ENCODE measurements at places on chromosomes 16 and 17. TPM values are rescaled to one million over a fixed set of nuclear protein-coding genes. Genes with fewer than 3 reads are reported as not detected.

- no peak for DNase-seq
Observed at GRCh38 chr16:11038777-11039176, 94.4 kb downstream of the CLEC16A start.

DNA sequence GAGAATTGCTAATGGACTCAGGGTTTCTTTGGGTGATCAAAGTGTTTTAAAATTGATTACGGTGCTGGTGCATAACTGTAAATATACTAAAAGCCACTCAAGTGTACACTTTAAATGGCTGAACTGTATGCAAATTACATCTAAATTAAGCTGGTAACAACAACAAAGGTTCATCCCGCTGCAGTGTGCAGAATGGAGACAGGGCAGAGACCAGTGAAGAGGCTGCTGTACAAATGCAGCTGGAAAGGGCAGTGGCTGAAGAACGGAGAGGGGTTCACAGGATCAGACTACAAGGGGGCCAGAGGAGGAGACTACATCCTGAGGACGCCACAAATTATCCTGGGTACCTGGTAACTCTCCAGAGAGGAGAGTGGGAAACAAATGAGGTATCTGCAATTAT lies 9.0 kb upstream of the ITGAE start:
- DNase-seq: no peak

Gene CSH1
- total RNA-seq: not detected

- DNase-seq: peak; percentile 72
Observed at GRCh38 chr17:40457964-40458791, 14.9 kb downstream of the IGFBP4 start.

Gene GUCY2D
- total RNA-seq: 1.1 TPM

GRCh38 chr16:15690296-15690695 lies 40.3 kb downstream of the NDE1 start:
- DNase-seq: no peak

Gene GLTPD2
- not detected for total RNA-seq

Gene ABCA9
- 0.09 TPM for total RNA-seq

DNA sequence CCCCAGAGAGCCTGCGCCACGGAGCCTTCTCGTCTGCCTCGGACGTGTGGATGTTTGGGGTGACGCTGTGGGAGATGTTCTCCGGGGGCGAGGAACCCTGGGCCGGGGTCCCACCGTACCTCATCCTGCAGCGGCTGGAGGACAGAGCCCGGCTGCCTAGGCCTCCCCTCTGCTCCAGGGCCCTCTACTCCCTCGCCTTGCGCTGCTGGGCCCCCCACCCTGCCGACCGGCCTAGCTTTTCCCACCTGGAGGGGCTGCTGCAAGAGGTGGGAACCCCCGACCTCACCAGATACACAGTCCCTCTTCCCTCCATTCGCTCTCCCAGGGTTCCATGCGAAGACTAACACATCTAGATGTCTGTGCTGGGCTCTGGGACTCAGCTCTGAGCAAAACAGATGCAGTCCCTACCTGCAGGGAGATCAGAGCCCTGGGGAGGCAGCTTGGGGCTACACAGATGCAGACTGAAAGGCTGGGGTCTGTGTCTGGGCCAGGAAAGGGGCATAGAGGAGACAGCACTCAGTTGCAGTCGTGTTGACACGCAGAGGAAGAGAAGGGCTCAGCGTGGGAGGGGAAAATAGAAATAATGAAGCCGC lies 3.7 kb downstream of the TNK1 start:
- DNase-seq: no peak

DNA sequence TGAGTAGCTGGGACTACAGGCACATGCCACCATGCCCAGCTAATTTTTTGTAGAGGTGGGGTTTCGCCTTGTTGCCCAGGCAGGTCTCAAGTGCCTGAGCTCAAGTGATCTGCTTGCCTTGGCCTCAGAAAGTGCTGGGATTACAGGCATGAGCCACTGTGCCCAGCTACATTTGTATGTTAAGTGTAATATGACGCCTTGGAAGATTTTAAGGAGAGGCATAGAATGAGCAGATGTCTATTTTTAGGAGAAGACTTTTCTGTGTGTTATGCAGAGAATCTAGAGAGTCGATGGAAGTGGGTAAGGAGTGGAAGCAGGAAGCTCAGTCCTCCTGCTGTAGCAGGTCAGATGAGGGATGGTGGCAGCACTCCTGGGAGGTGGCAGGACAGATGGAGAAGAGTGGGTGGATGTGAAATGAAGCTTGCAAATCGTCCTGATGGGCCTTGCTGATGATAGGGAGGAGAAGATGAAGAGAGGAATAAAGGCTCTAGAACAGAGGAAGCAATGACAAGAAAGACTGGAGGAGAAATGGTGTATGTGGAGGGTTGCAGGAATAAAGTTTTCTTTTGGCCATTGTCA lies 125.3 kb downstream of the SHISA6 start:
- DNase-seq: peak; percentile 57

DNA sequence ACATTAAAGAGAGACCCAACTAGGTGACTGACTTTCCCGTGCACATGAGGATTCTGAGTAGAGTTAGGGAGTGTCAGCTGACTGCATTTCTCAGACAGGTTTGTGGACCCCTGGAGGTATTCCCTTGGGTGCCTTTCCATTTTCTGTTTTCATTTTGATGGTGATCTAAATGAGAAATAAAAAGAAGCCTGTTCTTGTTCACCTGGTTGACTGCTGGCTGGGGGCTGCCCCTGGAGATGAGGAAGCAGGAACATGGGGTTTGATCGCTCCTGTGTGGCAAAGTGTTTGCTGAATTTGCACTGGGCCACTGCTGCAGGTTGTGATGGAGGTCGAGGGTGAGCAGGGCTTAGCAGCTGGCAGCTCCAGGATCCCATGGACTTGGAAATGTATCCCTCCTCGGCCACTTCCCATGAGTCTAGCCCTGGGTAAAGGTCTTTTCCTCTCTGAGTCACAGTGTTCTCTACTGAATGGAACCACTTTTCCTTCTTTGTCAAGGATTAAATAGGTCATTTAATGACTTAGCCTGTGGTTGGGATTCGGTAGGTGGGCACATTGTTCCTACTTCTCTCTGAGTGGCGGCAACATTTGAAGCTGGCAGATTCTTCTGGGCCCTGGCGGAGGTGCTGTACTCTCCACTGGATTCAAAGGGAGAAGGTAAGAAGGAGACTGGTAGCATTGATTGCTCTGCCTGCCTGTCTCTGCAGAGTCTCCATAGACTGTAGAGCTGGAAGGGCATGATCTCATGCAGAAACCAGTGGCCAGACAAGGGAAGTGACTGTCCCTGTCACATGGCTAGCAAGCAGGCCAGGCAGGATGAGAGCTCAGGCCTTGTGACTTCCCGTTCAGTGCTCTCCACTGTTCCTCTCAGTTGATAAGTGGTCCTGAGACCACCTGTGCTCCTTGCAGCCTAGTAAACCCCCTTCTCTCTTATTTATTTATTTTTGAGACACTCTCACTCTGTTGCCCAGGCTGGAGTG lies 17.9 kb downstream of the SNX29 start:
- no peak for DNase-seq

DNA sequence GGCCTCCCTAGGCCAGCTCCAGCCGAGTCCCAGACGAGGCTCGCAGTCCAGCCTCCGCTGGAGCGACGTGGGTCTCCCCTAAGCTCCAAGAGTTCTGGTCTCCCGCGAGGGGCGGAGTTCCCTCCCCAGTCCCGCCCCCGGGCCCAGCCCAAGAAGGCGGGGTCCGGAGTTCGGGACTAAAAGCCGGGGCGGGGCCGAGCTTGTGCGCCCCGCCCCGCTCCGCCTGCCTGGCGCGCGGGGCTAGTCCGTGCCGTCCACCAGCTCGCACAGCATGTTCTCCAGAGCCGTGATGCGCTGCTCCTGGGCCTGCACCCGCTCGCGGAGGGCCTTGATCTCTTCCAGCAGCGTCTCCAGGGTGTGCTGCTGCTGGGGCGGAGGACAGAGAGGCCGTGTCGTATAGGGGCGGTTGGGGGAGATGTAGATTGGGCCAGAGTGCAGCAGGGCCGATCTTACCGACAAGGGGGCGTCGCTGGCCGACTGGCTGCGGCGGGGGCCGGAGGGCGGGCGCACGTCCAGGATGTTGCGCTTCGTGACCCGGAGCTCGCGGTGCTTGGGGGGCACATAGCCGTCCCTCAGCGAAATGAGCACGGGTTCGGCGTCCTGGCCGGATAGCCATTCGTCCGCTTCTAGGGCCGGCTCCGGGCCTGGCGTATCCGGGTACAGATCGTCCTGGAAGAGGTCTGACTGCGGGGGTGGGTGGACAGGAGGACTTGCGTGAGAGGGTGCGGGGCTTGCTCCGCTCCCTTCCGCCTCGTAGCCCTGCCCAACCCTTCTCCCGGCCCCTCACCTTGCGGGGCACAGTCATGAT lies 7.0 kb downstream of the CORO6 start:
- DNase-seq: peak; percentile 92

Gene MT1H
- total RNA-seq: not detected

DNA sequence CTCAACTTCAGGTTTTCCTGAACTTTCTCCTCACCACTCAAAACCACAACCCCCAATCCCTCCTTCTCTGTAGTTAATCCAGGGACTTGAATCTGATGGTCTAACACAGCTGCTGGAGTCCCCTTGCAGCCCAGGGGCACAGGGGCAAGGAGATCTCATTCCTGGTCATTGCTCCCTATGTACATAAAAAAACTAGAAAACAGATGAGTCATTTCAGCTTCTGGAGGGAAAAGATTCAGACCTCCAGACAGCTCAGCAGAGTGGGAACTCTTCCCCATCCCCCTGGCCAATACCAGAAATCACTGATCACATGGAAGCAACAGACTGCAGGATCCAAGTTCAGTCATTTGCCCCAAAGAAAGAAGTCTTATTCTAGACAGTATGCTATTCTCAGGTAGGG lies 62.1 kb downstream of the DYNLRB2 start:
- no peak for DNase-seq

DNA sequence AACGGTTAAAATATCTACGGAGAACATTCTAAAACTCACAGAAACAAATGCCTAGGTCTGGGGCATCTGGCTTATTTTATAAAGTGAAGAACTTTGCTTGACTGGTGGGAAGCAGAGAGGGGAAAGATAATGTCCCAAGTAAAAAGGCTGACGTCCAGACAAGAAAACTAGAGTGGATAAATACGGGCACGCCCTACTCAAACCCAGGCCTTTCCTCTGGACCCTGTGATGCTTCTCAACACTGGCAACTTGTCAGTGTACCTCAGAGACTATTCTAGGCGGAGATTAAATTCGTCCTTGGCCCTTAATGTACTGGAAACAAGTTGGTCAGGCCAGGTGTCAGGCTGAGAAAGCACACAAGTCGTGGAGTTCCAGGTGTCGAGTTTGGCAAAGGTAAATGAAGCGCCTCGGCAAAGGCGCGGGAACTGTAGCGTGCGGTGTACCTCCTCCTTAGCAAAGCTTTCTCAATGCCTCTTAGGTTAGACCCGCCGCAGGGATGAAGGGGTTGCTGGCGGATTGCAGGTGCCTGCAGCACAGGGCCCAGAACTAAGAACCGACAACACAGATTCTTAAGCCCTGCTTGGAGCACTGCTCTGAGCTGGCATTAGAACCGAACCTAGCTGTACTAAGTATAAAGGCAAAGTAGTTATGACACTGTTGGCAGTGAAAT lies 668 bp upstream of the UNK start:
- DNase-seq: no peak

Gene MAPT
- total RNA-seq: 1.3 TPM

GRCh38 chr17:37737971-37738370 lies 6.9 kb downstream of the HNF1B start:
- peak; percentile 83 for DNase-seq

DNA sequence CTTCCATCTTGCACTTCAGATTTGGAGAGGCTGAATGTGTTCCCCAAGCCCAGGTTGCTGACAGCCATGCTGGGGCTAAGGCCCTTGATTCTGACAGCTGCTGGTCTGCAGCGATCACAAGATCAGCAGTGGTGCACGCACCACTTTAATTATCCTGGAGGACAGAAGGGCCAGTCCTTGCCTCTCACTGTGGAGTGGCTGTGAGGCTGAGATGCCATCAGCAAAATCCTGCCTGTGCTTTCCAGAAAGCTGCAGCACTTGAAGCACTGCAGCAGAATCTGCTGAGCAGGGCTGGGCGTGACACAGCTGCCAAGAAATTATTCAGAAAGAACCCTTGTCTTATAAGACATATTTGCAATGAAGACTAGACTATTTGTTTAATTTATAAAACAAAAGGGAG lies 37.1 kb downstream of the NUP93 start:
- no peak for DNase-seq

Gene PKMYT1
- 28.1 TPM for total RNA-seq

Gene IRX5
- 93.0 TPM for total RNA-seq

GRCh38 chr17:4719684-4720221 lies 9.3 kb downstream of the ARRB2 start:
- no peak for DNase-seq

DNA sequence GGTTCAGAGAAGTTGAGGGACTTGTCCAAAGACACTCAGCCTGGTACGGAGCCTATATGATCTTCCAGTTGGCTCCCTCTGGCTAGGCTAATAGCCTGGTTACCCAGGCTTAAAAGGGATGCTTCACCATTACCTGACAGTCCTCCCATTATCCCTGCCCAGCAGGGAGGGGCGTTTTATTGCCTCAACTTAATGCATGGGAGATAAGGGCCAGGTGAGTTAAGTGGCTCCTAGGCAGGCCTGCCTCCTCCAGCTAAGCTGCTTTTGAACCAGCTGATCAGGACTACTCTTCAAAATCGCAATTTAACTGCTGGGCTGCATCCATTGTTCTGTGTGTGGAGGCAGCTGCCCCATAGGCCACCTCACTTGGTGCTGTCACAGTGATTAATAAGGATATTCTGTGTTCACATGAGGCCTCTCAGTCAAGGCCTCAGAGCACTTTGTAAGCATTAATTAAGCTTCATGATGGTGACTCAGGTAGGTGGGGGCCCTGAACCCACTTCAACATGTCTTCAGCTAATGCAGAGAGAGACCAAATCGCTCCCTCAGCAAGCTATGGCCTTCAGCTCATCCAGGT lies 27.9 kb downstream of the SMPD3 start:
- DNase-seq: no peak

GRCh38 chr16:24609740-24610415 lies 70.5 kb downstream of the RBBP6 start:
- DNase-seq: peak; percentile 81

- DNase-seq: no peak
Observed at GRCh38 chr17:37774504-37774903, 29.6 kb upstream of the HNF1B start.

Gene STAT5B
- 35.8 TPM for total RNA-seq

Gene CACNG1
- not detected for total RNA-seq

- peak; percentile 95 for DNase-seq
Observed at GRCh38 chr16:85461814-85462713, 151.1 kb upstream of the GSE1 start.

Gene UTS2R
- total RNA-seq: 10.8 TPM

DNA sequence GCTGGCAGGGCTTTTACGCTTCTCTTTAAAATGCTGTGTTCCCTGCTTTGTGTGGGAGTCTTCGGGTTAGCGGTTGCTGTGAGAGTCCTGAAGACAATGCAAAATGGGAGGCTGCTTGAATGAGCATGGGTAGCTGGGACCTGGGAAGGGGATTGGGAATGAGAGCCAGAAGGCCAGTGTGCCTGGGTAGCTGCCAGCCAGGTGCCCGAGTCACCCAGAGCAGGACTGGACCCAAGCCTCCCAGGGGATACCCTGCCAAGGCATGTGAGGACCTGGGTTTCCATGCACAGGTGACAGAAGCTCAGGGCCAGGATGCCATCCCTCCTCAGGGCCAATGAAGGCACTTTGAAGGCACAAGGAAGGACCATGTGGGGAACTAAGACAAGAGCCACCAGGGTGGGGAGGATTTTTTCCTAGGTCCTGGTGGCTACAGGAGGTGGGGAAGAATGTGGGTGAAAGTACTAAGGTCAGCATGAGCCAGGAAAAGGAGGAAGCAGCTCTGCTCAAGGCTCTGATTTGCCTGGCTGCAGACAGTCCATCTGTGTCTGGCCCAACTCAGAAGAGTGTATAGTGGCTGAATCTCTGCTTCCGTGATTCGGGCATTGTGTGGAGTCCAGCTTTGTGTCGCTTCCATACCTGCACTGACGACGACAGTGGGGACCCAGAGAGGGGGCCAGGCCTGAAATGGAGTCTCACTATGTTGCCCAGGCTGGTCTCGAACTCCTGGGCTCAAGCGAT lies 20.5 kb downstream of the TMEM94 start:
- no peak for DNase-seq
